ENCODE measurements at places on chromosomes 1 and 21.
A peak's percentile ranks its signal among the peaks of the same experiment; 100 is the strongest.

GRCh38 chr1:185987611-185988321 lies 253.6 kb downstream of the HMCN1 start:
- DNase-seq, result no peak

- no peak for DNase-seq
These were observed 32.4 kb upstream of the POU3F1 start for GRCh38 chr1:38079019-38079418.

- no peak for DNase-seq
These were observed 123.3 kb downstream of the ZC3H11B start for GRCh38 chr1:219489636-219490035.

DNA sequence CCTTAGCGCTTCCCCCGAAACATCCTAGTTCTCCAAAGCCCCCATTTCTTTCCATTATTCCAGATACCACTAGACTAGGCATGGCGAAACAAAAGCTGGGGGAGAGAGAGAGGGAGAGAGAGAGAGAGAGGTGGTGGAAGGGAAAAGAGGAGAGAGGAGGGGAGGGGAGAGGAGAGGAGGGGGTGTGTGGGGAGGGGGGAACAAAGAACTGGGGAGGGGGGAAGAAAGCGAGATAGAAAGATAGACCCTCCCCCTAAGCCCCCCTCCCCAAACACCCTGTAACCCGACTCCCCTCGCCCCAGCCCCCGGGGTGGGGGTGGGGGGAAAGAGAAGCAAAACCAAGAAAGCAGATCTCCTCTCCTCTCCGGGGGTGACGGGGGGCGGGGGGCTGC lies 352 bp downstream of the MEX3A start:
- DNase-seq, result peak; percentile 77

DNA sequence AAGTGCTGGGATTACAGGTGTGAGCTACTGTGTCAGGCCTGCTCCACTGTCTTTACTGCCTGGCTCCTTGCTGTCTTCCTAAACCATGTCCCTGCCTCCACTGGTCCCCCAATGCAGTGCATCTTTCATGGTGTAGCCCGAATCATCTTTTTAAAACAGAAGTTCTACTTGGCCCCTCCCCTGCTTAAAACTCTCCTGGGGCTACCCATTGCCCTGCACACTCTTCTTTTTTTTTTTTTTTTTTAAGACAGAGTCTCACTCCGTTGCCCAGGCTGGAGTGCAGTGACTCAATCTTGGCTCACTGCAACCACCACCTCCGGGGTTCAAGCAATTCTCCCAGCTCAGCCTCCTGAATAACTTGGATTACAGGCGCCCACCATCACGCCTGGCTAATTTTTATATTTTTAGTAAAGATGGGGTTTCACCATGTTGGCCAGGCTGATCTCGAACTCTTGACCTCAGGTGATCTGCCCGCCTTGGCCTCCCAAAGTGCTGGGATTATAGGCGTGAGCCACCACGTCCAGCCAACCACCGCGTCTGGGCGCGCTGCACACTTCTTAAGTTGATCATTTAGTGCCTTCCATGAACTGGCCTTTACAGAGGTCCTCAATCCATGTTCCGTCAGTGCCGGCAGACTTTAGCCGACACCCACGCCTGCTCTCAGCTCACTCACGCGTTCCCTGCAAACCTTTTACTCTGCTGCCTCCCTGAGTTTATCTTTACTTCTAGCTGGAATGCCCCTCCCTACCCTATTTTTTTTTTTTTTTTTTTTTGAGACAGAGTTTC lies 2.4 kb downstream of the FCN3 start:
- no peak for DNase-seq

GRCh38 chr1:223836586-223836985 lies 9.2 kb downstream of the TP53BP2 start:
- no peak for DNase-seq

DNA sequence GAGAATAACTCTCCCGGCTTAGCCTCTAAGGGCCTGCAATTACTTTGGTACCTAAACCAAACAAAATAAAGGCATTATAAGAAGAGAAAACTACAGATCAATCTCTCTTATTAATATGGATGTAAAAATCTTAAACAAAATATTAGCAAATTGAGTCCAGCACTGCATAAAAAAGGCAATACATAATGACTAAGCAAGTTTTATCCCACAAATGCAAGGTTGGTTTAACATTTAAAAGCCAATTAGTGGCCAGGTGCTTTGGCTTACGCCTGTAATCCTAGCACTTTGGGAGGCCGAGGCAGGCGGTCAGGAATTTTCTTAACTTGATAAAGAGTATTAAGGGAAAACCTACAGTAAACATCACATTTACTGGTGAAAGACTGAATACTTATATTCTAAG lies 67.1 kb upstream of the MAB21L3 start:
- DNase-seq, result no peak

DNA sequence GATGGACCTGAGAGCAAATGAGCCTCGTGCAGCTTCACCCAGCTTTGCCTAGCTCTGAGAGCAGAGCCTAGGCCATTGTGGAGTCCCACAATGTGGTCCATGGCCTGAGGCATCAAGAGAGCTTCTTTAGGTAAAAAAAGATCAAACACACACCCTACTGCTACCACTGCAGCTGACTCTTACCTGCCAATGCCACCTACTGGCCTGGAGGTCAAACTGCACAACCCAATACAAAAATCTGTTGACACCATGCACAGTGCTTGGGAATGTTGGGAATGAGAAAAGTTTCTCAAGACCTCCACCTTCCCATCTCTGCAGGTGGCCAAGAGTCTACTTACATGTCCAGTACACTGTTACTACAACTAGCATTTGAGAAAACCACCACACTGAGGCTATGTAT lies 60.6 kb downstream of the UCHL5 start:
- DNase-seq, result no peak

GRCh38 chr1:186503190-186503589 lies 42.3 kb upstream of the PDC start:
- DNase-seq, result no peak

GRCh38 chr21:14926186-14926585 lies 138.6 kb downstream of the NRIP1 start:
- DNase-seq, result no peak

DNA sequence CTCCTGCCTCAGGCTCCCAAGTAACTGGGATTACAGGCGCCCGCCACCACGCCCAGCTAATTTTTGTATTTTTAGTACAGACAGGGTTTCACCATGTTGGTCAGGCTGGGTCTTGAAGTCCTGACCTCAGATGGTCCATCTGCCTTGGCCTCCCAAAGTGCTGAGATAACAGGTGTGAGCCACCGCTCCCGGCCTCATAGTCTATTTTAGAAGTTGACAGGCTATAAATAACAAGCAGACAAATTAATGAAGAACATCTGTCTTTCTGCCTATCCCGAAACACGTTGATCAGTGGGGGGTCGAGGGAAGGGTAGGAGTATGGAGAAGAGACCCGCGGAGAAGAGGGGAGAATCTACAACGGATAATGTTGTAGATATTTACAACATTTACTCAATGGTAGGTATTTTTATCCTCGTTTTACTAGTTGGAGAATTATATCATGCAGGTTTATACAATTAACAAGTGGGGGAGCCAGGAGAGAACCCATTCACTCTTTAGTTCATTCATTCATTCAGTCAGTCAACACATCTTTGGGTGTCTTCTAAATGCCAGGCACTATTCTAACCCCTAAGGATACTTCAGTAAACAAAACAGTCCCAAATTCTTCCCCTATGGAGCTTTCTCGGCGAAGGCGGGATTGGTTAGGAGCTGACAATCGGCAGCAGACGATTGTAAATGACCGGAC lies 497 bp upstream of the IFNAR2 start:
- no peak for DNase-seq

DNA sequence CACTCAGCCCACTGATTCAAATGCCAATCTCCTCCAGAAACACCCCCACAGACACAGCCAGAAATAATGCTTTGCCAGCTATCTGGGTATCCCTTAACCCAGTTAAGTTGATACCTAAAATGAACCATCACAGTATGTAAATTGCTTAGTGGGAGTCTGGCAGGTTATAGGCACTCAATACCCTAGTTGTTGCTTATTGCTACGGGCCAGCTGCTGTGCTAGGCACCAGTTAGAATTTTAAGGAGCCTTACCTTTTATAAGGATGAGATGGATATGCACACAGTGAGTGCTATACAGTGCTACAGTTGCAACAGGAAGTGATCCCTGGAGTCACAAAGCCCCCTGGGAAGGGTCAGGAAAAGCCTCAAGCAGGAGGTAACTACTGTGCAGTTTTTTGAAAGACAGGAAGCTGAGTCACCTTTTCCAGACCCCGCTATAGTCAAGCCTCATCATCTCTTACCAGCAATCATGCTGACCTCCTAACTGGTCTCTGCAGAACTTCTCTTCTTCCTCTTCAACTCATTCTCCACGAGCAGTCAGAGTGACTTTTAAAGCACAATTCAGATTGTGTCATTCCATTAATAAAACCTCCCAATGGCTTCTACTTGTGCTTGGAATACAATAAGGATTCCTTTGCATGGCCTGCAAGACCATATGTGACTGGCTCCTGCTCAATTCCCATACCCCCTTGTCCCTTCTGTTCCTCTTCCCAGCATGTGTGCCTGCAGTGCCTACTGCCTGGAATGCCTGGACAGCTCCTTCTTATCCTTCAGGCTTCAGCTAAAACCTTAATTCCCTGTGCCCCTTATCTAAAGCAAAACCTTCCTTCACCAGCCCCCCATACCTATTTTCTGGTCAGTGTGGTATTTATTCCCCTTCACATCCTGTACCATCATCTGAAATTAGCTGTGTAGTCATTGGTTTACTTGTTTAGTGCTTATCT lies 10.4 kb upstream of the TLR5 start:
- no peak for DNase-seq

DNA sequence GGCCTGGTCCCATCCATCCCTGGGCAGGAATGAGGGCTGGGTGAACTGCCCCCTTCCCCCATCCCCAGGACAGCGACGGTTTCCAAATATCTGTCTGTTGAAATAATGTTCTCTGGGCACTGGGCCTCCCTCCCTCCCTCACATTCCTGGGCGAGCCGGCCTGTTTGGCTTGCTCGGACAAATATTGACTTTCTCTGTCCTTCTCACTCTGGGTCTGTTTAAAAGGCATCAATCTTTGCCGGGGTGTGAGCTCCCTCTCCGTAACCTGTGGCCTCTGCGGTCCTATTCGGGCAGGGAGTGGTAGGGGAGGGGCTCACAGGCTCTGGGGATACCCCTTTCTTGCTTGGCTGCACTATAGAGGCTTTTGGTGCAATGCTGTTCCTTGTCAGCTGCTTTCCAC lies 40.2 kb downstream of the FOXD2 start:
- DNase-seq, result no peak

DNA sequence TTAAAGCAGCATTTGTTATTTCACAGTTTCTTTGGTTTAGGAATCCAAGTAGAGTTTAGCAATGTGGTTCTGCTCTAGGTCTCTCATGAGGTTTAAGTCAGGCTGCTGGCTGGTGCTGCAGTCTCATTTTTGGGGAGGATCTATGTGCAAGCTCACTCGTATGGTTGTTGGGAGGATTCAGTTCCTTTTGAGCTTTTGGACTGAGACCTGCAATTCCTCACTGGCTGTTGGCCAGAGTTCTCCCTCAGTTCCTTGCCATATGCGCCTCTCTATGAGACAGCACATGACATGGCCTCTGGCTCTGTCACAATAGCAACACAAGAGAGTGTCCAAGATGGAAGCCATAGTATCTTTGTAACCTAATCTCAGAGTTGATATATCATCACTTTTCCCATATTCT lies 91.0 kb downstream of the OLFML2B start:
- DNase-seq, result no peak

- no peak for DNase-seq
These were observed 4.3 kb downstream of the TTC3 start for GRCh38 chr21:37077403-37077802.

GRCh38 chr1:16334655-16335340 lies 17.5 kb downstream of the FBXO42 start:
- DNase-seq, result no peak

DNA sequence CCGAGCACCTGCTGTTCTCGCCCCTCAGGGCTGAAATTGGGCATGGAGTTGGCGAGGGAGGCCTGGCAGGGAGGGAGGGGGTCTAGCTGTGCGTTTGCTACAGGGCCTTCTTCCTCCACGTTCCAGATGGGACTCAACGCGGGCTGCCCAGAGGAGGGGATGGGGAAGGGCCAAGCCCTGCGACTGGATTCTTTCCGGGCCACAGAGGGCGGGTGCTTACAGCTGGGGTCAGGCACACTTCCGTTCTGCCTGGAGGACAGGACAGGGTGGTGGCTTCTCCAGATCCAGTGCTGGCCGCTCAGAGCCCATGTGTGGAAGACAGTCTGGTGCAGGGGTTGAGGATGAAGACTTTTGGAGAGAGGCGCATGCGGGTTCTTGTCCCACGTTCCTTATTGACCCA lies 90.0 kb downstream of the EDEM3 start:
- DNase-seq, result no peak

GRCh38 chr1:217622042-217622441 lies 8.8 kb downstream of the GPATCH2 start:
- no peak for DNase-seq

DNA sequence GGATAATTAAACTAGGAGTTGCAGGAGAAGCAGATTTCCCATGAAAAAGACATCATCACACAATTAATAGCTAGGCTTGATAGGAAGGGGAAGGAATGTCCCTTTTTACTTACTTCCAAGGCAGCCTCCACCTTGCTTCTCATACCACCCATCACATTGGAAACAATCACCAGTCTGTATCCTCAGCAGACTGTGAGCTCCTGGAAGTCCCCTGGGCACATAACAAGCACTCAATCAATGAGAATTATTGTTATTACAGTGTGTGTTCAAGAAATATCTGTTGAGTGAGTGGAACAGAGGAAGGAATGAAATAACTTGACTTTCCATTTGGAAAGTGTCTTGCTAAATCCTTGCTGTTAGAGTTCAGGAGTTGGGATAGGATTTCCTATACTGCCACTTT lies 36.2 kb downstream of the HIVEP3 start:
- DNase-seq, result no peak

GRCh38 chr1:193338194-193338593 lies 151.8 kb upstream of the B3GALT2 start:
- no peak for DNase-seq

GRCh38 chr21:33480481-33481103 lies 818 bp upstream of the TMEM50B start:
- no peak for DNase-seq

DNA sequence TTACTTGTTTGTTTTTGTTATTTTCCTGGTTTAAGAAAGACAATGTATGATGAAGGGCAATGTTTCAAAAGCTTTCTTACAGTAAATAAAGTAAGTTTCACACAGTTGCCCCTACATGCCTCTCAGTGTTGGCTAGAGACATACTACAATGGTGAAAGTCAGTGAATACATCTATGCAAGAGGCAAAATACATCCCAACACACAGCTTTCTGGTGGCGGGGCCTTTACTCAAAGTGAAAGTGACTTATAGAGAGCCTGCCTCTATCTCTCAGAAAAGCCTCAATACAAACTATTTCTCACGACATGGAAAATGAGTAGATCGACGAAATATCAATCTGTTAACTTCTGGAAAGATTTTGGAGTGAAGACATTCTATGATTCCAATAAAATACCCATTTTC lies 122.3 kb downstream of the SLC30A10 start:
- no peak for DNase-seq

GRCh38 chr1:5428351-5428750 lies 563.9 kb downstream of the NPHP4 start:
- no peak for DNase-seq

- DNase-seq, result no peak
These were observed 8.7 kb upstream of the SLC25A24 start for GRCh38 chr1:108208724-108209446.

All from NCI-H345 (cell line).